ENCODE measurements at places on chromosomes 4 and X.

DNA sequence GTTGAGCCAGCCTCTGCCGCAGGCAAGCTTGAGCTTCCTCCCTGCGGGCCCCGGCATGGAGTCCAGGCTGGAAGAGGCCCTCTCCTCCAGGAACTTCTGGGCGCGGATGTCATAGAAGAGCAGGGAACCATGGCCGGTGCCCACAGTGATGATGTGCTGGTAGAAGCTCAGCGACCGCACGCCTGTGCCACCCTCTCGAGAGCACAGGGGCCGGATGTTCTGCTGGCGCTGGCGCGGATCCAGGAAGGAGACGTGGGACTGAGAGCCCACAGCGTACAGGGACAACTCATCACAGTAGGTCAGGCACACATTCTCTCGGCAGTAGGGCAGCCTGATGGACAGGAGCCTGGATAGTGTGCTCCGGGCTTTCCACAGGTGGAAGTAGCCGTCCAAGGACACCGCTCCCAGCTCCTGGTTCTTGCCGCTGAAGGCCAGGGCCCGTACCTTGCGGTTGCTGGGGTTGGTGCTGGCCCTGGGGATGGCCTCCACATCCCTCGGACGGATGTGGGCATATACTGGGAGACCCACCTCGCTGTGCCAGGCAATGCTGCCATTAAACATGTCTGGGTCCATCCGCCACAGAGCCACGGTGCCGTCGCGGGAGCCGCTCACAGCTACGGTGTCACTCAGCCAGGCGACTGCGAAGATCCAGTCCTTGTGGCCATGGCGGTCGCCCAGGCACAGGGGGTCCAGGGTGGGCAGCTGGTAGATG is 1.2 kb downstream of the DCAF12L2 start:
- no peak for DNase-seq

- no peak for DNase-seq
These were observed 11.8 kb downstream of the IQSEC2 start for GRCh38 chrX:53269536-53270107.

GRCh38 chrX:18983666-18984380 is at the start of gene PHKA2:
TSS of gene PHKA2 (minus strand) at chrX:18984114. CDS start at chrX:18983932, 182 bp downstream.
- DNase-seq: peak; percentile 58

DNA sequence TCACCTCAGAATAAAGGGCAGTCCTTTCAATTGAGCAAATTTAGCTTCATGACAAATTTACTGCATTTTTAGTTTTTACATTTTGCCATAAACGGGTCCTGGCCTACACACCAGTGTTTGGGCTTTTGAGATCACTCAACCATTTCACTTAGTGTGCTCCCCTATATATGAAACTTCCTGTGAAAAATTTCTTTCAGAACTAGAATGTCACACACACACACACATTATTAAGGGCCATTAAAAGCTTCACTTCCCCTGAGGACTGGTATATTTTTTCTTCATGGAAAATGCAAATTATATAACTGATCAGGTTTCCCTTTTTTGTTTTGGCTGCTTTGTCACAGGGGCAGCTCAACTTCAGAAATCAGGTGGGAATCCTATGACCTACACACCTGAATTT is 206.5 kb downstream of the ENOX2 start:
- no peak for DNase-seq

DNA sequence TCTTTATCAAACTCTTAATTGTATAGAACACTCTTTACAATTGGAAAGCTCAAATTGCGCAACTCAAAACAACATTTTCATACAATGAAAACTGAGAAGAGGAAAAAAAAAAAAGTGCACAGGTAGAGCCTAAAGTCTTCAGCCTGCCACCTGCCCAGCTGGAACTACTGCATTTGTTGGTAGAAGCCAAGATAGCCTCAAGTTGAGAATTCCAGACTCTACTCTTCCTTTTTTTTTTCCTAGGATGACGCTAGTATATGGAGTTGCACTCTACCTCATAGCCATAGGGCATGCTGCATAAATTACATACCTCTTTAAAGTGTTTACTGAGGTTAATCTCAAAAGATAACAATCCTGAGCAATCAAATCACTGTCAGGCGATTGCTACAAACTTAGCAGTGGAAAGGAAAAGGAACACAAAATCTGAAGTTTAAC is 13.6 kb downstream of the ABCG2 start:
- DNase-seq: no peak

GRCh38 chrX:151697522-151697921 is 2.3 kb downstream of the PRRG3 start:
- DNase-seq: peak; percentile 5

- DNase-seq: no peak
These were observed 174.9 kb upstream of the SMARCAD1 start for GRCh38 chr4:94032754-94033153.

DNA sequence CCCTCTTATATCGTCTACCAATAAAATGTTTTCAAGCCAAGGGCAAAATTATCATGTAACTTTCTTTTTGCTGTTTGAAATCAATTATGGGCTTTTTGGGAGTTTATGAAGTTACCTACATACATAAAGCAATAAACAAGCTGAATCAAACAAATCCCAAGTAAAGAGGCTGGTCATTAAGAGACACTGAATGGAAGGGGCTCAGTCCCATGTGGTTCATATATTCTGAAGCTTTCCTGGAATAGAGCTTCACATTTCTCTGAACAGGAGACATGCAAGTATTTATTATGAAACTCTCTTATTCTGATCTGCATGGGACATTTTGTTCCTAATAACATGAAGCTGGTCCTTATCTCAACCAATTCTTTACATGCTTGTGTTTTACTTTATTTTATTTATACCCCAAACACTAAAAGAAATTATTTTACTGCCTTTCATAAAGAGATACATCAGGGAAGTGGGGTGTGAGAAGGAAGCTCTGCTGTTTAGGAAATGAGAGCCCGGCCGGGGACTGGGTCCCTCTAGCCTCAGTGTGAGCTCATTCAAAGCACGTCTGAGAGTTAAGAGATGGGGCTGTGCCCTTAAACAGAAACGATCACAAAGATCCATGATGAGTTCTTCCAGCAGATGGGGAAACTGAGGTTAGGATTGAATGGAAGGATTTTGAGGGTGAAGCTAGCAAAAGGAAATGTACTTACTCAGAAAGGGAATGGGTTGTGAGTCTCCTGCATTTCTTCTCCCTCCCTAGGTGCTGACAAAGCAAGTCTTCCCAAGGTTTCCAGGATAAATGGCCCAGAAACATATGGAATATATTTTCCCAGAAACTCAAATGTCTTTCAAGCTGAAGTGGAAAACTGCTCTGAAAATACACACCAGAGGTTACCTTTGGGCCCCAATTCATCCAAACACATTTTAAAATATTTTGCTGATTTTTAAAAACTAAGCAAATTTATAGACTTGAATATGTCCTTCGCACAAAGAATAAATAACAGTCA is 93.1 kb upstream of the LNX1 start:
- DNase-seq: no peak

DNA sequence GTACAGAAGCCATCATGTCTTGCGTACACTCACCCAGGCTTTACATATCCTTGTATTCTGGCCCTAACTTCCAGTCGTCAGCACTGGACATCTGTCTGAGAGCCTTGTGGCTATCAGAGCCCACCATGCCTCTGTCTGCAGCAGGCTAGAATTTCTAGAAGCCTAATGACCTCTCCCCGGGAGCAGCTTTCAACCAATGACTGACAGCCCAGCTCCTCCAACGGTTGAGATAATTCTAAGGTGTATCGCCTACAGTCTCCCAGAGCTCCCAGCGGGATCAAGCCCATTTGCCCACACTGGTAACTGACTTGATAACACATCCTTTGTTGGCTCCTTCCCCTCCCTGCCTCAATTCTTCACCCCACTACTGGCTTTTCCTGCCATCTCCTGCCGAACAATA is 562.8 kb downstream of the BCOR start:
- DNase-seq: no peak

GRCh38 chr4:135050086-135050717 is 848.6 kb upstream of the PABPC4L start:
- DNase-seq: no peak

DNA sequence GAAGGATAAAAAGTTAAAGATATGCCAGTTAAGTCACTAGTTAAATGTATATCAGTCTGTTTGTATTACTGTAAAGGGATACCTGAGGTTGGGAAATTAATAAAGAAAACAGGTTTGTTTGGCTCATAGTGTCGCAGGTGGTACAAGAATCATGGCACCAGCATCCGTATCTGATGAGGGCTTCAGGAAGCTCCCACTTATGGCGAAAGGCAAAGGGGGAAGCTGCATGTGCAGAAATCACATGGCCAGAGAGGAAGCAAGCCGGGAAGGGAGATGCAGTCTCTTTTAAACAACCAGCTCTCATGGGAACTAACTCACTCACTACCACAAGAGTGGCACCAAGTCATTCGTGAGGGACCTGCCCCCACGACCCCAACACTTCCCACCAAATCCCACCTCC is 91.9 kb upstream of the SH3RF1 start:
- no peak for DNase-seq

GRCh38 chr4:122293374-122294365 is 85.1 kb upstream of the ADAD1 start:
- DNase-seq: no peak

GRCh38 chr4:40662962-40663604 is 33.4 kb upstream of the RBM47 start:
- peak; percentile 31 for DNase-seq

DNA sequence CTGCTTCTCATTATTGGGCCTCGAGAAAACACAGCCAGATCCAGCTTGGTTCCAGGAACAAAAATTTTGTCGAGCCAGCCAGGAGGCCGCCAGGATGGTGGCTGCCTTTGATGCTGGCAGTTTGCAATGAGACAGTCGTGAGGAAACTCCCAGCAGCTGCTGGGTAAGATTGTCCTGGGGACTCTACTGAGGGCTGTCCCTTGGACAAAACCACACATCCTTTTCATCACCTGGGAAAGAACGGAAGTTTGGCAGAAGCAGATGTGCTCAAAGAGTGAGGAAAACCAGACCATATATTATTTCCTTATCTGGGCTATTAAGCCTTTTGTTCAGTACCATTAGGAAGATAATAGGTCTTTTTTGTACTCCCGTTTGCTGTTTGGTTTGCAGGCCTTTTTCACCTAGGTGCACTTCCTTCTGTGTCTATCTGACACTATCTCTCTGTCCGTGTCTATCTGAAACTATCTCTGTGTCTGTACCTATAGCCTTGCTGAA is 13.4 kb upstream of the PAPSS1 start:
- no peak for DNase-seq

- no peak for DNase-seq
These were observed 35.3 kb downstream of the ARAP2 start for GRCh38 chr4:36208893-36209473.

Data from cardiac fibroblast (primary cell).